Mucosa of descending colon (tissue), 3 donors: ENCODE measurements at places on chromosomes 1 and 21.
A peak's percentile ranks its signal among the peaks of the same experiment; 100 is the strongest.

- DNase-seq: no peak
These were observed 10.1 kb upstream of the SESN2 start for GRCh38 chr1:28249013-28249865.

- peak; percentile 50 for DNase-seq
These were observed 1.0 kb downstream of the SLC35D1 start for GRCh38 chr1:67052741-67053534.

DNA sequence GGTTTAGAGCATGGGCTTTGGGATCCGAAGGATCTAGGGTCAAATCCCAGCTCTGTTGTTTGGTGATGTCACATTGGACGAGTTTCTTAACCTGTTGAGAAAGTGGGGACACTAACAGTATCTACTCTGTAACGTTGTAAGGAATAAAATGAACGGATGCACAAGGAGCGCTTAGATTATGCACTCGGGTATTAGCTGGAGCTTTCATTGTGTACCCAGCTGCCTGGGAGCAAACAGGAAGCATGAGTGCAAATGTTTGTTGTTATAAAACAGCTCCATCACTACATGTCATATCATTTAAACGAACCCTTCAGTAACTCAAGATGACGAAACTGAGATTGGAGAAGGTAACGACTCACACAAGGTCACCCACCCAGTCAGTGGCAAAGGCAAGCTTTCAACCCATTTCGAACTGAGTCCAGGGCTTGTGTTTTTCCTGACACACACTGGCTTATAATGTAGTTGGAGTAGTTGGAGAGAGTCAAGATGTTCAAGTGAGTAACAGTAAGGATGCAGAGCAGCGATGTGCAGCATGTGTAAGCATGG is 16.2 kb upstream of the SLC6A17 start:
- DNase-seq: no peak

DNA sequence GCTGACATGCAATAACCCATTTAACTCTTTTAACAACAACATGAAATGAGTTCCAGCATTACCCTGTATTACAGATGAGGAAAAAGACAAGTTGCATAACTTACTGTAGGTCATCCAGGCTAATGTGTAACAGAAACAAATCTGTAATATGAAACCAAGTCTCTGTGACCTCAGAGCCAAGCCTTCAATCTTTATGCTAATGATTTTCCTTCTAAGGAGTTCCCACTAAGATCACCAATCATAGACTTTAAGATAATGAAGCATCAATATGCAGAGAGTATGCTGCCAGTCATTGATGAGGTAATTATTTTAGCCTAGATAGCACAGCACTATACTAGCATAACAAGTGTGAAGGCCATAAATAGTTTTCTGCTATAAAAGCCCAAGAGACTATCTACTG is 35.6 kb upstream of the RNPC3 start:
- DNase-seq: no peak

GRCh38 chr1:46310321-46310720 is 6.8 kb downstream of the UQCRH start:
- no peak for DNase-seq
